ENCODE measurements at places on chromosomes 3 and 15. TPM values are rescaled to one million over a fixed set of nuclear protein-coding genes. Genes with fewer than 3 reads are reported as not detected.
A peak's percentile ranks its signal among the peaks of the same experiment; 100 is the strongest.

DNA sequence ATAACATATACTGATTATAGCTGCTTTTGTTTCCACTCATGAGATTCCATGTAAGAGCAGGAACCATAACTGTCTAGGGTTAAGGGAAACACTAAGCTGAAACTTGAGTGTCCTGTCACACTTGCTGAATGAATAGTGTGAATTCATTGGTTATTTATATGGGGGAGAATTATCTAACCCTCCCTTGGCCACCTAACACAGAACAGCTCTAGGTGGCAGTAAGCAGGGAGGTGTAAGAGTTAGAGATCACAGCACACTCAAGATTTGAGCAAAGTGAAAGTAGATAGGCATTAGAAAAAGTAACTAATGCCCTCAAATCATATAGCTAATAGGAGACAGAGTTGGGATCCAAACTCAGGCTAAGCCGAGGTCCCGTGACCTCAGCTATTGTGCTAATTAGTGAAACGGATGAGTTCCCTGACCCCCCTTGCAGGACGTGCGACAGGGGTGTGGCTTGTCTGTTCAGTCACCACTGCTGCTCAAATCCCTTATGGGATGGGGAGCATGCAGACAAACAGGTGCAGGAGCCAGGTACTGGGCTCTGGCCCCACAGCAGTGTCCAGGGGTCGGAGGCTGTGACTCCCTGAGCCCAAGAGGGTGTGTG is 27.7 kb upstream of the ANO10 start:
- no peaks in the 10 kb centered on the region for H3K36me3 ChIP-seq
- H3K4me1 ChIP-seq = no peaks in the 10 kb centered on the region
- no peaks in the 10 kb centered on the region for H3K27me3 ChIP-seq
- H3K27ac ChIP-seq = no peak overlapping the region
- H3K4me3 ChIP-seq = no peak overlapping the region
- DNase-seq = no peak

DNA sequence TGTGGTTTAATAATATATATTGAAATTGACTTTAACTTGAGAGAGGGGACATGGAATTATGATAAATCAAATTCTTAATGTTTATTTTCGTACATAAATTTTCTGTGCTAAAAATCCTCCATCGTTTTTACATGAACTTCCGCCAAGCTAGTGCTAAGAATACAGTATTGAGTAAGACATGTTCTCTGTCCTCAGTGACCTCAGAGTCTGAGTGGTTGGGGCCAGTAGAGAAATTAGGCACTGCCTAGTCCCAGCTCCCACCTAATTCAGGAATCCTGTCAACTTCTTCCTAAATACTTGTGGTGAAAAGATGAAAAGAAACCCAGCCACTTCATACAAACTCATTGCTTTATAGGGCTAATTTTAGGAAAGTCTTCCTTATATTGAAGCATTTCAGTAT is 110.3 kb downstream of the PPP2R3A start:
- H3K36me3 ChIP-seq = no peaks in the 10 kb centered on the region
- no peaks in the 10 kb centered on the region for H3K27me3 ChIP-seq
- H3K27ac ChIP-seq = no peak overlapping the region
- no peak for DNase-seq

DNA sequence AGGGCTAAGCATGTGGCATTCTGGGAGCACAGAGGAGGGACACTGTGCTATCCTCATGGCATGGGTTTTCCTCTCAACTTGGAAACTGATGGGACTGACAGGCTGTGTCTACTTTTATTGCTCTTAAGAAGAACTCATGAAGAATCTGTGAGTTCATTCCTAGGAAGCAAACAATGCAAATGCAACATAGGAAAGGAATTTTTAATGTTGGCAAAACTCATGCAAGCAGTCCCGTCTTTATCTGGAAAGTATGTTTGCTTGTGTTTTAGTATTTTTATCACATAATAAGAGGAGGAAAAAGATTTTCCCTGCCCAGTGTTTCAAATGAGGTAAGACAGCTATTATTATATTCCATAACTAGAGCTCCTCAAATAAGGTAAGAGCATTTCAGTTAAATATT is 89.7 kb downstream of the TRIM42 start:
- no peak overlapping the region for H3K4me3 ChIP-seq
- peaks cover 7% of the 10 kb centered on the region for H3K4me1 ChIP-seq
- H3K27ac ChIP-seq = no peak overlapping the region

DNA sequence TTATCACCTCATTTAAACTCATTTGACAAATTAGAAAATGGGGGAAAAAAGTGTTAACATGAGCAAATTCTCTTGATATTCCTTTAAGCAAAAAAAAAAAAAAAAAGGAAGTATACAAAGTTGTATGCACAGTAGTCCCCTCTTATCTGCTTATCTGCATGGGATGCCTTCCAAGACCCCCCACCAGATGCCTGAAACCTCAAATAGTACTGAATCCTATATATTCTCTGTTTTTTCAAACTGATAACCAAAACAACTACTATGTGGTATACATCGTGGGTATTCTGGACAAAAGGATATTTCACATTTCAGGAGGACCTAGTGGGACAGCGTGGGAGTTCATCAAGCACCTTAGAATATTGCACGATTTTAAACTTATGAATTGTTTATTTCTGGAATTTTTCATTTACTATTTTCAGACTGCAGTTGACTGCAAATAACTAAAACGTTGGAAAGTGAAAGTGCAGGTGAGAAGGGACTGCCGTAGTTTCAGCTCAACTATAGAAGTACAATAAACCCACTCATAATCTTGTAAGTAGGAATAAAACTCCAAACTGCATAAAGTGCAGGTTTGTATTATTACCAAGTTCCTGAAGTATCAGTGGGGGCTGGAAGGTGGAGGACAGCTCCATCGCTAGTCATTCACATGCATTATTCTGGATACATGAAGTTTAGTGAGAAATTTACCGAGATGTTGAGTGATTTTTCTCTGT is 43.6 kb upstream of the PLCL2 start:
- H3K4me3 ChIP-seq = peak overlapping the region; percentile 35
- no peaks in the 10 kb centered on the region for H3K27me3 ChIP-seq
- no peak for DNase-seq
- peaks cover 41% of the 10 kb centered on the region for H3K4me1 ChIP-seq
- no peaks in the 10 kb centered on the region for H3K36me3 ChIP-seq

DNA sequence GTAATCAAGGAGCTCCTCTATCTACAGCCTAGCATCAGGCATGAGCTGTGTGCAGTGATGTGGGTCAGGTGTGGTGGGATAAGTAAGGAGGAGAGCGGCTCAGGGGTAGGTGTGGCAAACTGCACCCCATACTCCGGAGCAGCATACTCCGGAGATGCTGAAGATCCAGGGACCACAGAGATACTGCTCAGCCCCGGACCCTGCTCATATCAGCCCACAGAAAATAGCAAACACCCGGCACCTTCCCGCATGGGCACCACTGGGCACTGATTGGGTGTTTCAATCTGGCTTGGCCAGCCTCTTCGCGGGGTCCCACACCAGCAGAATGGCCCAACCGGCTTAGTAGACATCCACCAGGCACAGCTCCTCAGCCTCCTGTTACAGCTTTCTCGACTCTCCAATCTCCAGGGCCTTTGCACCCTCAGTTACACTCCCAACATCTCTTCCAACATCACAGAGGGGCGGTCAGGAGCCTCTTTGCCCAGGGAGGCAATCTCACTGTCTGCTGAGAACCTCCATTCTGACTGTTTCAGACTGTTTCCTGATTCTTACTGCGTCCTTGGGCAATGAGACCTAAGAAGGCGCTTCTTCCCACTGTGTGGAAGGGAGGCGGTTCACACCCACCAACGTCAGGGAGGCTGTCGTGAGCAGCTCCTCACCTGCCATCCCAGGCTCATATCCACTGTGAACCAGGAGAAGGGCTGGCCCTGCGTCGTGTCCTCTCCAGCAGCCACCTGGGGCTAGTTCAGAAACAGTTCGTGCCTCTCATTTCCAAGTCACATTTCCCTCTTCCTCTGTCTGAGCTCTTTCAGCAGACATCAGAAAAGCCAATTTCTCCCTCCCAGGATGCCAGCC is 59.8 kb downstream of the CAPN7 start:
- H3K4me3 ChIP-seq = no peak overlapping the region
- no peak overlapping the region for H3K27ac ChIP-seq
- peaks cover 4% of the 10 kb centered on the region for H3K36me3 ChIP-seq
- H3K4me1 ChIP-seq = peaks cover 64% of the 10 kb centered on the region

GRCh38 chr15:29067949-29068348 is 182.2 kb downstream of the APBA2 start:
- H3K27me3 ChIP-seq = no peaks in the 10 kb centered on the region
- DNase-seq = no peak
- peaks cover 2% of the 10 kb centered on the region for H3K36me3 ChIP-seq

DNA sequence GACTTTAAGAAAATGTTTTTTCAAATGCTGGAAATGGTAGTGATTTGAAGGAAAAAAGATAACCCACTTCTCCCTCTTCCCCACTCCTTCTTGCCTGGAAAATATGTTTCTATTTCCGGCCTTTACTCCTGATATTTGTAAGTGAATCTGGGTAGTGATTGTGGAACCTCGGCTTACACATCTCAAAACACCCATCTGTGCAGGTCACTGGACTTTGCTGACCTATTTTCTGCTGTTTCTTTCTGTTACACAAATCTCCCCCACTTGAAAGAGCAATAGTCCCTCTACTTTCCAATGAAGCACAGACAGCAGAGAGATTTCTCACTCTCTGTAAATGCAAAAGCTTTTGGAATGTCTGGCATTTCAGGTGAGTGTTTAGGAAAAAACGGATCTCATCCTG is 76.9 kb upstream of the ICE2 start:
- no peak for DNase-seq
- peaks cover 11% of the 10 kb centered on the region for H3K36me3 ChIP-seq
- no peaks in the 10 kb centered on the region for H3K27me3 ChIP-seq

GRCh38 chr3:112605285-112605684 is 35.7 kb downstream of the CCDC80 start:
- H3K27me3 ChIP-seq = no peaks in the 10 kb centered on the region
- H3K4me1 ChIP-seq = no peaks in the 10 kb centered on the region
- H3K36me3 ChIP-seq = no peaks in the 10 kb centered on the region
- no peak for DNase-seq

DNA sequence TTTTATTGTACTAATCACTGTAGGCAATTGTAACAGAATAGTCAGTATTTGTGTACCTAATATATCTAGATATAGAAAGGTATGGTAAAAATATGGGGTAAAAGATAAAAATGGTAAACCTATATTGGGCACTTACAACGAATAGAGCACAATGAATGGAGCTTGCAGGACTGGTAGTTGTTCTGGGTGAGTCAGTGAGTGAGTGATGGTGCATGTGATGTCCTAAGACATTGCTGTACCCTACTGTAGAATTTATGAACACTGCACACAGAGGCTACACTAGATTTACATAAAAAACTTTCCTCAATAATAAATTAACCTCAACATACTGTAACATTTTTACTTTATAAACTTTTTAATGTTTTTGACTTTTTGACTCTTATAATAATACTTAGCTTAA is 274.3 kb upstream of the PPP2R3A start:
- DNase-seq = no peak
- H3K27me3 ChIP-seq = no peaks in the 10 kb centered on the region
- H3K4me1 ChIP-seq = no peaks in the 10 kb centered on the region
- H3K36me3 ChIP-seq = no peaks in the 10 kb centered on the region
- no peak overlapping the region for H3K27ac ChIP-seq

DNA sequence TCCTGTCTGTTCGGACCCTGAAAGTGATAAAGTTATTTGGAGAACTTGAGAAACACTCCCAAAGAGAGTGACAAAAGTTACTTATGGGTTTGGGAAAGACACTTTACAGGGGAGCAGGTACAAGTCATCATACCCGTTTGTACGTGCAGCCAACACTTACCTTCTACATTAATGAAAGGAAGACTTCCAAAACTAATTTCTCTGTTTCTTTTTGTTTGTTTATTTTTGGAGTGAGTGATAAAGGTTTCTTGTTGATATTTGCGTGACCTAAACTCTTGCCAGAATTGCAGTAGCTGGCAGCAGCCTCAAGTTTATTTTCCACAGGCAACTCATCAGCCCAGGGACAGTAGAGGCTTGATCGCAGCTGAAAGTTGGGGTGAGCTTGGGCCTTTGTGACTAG is 8.4 kb downstream of the ABHD2 start:
- no peak overlapping the region for H3K27ac ChIP-seq
- no peak overlapping the region for H3K4me3 ChIP-seq
- no peaks in the 10 kb centered on the region for H3K27me3 ChIP-seq
- DNase-seq = no peak
- no peaks in the 10 kb centered on the region for H3K36me3 ChIP-seq
- peaks cover 4% of the 10 kb centered on the region for H3K4me1 ChIP-seq

GRCh38 chr15:90512276-90512675 is 17.4 kb upstream of the CRTC3 start:
- H3K36me3 ChIP-seq = no peaks in the 10 kb centered on the region
- H3K4me1 ChIP-seq = peaks cover 6% of the 10 kb centered on the region
- H3K27ac ChIP-seq = no peak overlapping the region
- no peak overlapping the region for H3K4me3 ChIP-seq
- DNase-seq = no peak

DNA sequence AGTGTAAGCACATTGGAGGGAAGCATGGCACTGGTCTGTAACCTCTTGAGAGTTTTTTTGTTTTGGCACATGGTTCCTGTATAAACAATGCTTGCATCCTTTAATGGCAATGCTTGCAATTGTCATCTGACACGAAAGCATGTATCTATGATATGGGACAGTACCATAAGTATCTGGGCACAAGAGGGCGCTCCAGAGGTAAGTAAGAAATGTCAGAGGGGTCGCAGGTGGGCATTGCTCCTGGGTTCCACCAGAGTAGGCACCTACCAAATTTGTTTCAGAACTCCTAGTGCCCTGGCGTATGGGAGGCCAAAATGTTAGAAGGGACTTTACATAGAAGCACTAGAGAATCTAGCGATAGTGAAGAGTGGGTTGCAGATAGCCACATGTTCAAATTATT is 58.7 kb upstream of the BCHE start:
- no peak for DNase-seq
- H3K4me3 ChIP-seq = no peak overlapping the region
- no peaks in the 10 kb centered on the region for H3K4me1 ChIP-seq
- H3K27me3 ChIP-seq = no peaks in the 10 kb centered on the region
- no peaks in the 10 kb centered on the region for H3K36me3 ChIP-seq

DNA sequence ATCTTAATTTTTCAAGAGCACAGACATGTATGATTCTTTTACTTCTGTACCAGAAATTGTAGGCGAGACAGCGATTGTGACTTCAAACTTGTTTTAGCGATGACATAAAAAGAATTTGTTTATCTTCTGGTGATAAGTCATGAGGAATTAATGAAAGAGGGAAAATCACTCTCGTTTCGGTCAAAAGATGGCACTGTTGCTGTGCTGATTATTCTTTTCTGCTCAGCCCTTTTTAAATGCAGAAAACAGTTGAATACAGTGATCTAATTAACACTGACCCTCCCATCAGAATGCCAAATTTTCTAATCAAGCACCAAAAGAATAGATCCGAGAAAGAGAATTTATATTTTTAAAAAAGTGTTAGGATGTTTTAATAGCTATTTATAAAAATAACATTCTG is 52.6 kb downstream of the NSUN3 start:
- H3K36me3 ChIP-seq = no peaks in the 10 kb centered on the region
- no peaks in the 10 kb centered on the region for H3K27me3 ChIP-seq
- no peak for DNase-seq
- no peaks in the 10 kb centered on the region for H3K4me1 ChIP-seq
- H3K4me3 ChIP-seq = no peak overlapping the region
- H3K27ac ChIP-seq = no peak overlapping the region

- DNase-seq = no peak
- H3K36me3 ChIP-seq = no peaks in the 10 kb centered on the region
- no peak overlapping the region for H3K4me3 ChIP-seq
- no peak overlapping the region for H3K27ac ChIP-seq
- H3K27me3 ChIP-seq = no peaks in the 10 kb centered on the region
Observed at GRCh38 chr3:30448450-30449289, 157.7 kb upstream of the TGFBR2 start.

Gene EXD1
- not detected for total RNA-seq

Gene IL17RB
- total RNA-seq = not detected

Gene EOMES
- 14.4 TPM for total RNA-seq

Gene ADGRG7
- total RNA-seq = not detected

Gene CKMT1A
- total RNA-seq = 0.16 TPM

Gene KIF7
- total RNA-seq = 0.20 TPM

Gene ZMYND10
- 3.3 TPM for total RNA-seq

Gene CACNA2D3
- not detected for total RNA-seq

Measured in T-cell (primary cell).